Panc1 (cell line): ENCODE measurements at places on chromosomes 3 and 15.
A peak's percentile ranks its signal among the peaks of the same experiment; 100 is the strongest.

DNA sequence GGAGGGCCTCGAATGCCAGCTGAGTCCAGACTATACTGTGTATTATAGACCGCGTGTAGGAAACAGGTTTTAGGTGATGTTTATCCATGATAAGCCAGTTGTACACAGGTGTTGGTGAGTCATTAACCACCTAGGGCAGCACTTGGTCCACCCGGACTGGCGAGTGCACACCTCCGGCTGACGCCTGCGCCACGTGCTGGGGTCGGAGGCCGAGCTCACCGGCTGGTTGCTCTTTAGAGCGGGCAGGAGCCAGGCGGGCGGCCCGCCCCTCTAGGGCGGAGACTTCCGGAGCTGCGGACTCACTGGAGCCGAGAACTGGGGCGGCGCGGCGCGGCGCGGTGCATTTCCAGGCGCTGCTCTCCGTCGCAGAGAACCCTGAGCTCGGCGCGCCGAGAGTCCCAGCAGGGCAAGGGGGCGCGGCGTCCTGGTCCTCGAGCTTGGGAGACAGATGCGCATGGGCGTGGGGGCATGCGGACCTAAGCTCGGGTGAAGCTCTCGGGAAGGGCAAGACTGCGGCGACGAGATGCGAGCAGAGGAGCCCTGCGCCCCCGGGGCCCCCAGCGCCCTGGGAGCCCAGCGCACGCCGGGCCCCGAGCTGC is at the start of gene ESYT3:
Gene ESYT3, plus strand, starts transcription at position 341 of the 599 bp plus-strand sequence. Its CDS starts 183 bp downstream, at position 524.
- DNase-seq = no peak

DNA sequence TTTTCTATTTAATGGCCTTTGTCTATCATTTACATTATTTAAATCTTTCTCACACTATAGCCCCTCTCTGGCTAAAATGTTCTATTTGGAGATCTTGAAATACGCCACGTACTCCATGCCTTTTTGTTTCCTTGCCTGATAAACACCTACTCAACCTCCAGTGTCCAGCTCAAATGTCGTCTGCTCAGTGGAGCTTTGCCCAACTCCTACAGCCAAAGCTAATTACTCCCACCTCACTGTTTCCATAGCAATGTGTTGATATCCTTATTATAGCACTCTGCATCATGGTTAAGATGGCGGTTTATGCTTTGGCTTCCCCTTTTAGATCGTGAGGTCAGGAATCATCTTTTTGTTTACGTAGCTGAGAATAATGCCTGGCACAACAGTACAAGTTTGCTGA is 55.9 kb downstream of the NGLY1 start:
- no peak for DNase-seq

GRCh38 chr3:190424108-190424477 is 25.6 kb downstream of the TMEM207 start:
- no peak for DNase-seq

- DNase-seq = no peak
Observed at GRCh38 chr3:85571835-85572234, 613.0 kb downstream of the CADM2 start.

DNA sequence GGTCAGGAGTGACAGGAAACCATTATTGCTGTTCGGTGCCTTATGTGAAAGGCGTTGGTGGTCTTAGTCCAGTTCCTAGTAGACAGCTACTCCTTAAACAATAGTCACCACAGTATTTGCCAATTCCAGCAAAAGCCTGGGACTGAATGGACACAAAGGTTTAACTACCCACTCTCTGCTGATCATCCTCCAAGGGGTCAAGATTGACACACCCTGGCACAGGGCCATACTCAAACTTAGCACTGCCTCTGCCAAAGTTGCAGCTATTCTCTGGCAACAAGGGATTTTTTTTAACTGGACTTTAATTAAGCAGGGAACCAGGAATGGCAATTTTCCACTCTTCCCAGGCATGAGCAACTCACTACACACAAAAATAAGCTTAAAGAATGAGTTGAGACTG is 193.9 kb downstream of the NLGN1 start:
- no peak for DNase-seq

GRCh38 chr15:56344336-56344735 is 20.9 kb upstream of the TEX9 start:
- no peak for DNase-seq

GRCh38 chr15:88695101-88695500 is 56.3 kb downstream of the ISG20 start:
- no peak for DNase-seq

DNA sequence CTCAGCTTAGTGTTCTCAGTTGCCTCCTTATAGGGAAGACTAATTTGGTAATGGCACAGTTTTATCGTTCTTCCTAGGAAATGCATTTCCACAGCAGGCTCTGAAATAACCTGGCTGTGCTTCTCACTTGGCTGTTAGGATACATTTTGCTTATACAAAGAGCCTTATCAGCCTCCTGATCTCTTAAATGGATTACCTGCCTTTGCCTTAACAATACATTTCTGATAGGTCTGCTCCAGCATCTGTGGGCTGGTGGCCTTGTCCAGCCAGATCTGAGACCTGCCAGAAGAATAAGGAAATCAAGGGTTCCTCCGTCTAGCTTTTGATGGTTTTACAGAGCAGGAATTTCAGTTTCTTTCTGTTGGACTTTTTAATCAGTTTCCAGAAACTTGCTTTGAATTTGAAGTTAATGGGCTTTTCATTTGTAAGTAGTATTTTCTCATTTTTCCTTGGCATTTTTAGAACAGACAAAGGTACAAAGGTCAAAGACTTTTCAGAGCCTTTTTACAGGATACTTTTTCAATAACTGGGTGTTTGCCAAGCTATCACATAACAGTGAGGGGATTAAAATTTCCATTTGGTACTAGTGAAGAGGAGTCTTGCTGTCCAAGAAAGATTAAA is 116.3 kb downstream of the AKAP13 start:
- no peak for DNase-seq

DNA sequence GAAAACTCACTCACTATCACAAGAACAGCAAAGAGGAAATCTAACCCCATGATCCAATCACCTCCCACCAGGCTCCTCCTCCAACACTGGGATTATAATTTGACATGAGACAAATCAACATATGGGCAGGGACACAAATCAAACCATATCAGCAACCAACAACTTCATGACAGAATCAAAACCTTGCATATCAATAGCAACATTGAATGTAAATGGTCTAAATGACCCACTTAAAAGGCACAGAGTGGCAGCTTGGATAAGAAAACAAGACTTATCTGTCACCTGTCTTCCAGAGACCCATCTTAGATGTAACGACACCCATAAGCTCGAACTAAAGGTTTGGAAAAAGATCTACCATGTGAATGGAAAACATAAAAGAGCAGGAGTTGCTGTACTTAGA is 40.8 kb downstream of the HDGFL3 start:
- no peak for DNase-seq

DNA sequence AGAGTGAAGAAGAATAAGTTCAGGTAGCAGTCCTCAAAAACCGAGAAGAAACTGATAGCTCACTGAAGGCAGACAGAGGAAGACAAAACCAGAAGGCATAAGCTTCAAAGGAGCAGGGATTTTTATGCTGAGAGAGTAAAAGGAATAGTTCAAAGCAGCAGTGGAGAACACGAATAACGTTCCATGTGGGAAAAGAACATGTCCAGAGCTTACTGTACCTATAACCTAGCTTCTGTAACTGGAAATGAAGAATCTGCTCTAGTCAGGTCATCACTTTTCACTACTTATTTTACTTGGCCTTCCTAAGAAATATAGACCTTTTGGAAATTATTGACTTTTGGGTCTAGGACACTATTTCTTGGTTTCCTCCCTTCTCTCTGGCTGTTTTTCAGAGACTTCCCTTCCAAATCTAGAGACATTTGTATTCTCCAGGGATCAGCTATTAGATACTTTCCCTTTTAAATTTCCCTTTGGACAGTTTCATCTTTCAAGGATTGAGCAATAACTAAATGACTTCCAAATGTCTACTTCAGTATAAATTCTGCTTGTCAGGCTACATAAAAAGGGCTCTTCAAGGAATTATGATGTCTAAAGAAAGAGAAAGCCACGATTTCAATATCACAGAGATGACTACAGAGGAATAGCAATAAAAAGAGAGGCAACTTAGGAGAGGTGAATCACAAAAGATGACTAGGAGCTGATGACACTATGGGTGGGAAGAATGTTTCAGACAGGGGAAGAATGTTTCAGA is 46.7 kb downstream of the UBE3A start:
- no peak for DNase-seq

GRCh38 chr15:28125673-28126651 is 26.8 kb upstream of the OCA2 start:
- DNase-seq = peak; percentile 24

GRCh38 chr3:170911051-170911450 is 2.6 kb upstream of the EIF5A2 start:
- DNase-seq = no peak

DNA sequence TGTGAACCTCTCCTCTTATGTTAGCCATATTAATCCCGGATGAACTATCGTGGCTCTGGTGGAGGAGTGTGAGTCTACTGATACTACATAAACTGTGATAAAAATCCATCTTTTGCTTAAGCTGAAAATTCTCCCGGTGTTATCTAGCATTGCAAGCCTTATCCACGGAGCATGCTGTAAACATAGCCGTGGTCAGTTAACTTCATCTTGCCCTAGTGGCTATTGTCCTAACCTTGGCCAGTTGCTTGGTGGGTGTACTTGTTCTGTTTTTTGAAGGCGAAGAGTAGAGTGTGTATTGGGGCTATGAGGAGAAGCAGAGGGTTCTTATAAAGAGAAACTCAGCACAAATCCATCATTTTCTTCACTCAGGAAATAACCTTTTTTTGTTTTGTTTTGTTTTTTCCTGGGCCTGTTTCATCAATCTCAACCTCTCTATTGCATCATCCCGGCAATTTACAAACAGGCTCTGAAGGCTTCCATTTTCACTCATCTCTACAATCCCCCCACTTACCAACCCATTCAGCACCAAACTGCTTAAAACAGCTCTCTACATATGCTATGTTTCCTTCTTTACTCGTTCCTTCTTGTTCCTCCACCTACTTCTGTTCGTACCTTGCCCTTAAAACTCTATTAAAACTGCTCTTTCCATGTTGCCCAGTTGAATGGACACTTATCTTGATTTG is 135.5 kb upstream of the PTX3 start:
- DNase-seq = no peak

DNA sequence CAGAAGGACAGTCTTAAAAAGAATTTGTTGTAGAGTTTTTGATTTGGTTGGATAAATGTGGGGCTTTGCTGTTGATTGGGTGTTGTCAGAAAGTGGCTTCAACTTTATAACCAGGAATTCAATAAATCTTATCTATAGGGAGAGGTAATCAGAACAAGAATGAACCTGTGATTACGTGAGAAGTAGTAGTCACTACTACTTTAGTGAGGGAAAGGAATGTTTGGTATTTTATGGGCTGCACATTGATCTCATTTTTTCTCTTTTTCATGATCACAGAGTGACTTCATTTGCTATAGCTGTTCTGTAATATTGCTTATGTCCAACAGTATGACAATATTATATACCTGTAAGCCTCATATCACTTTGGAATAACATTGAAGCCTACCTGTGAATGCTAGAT is 485.2 kb upstream of the BCHE start:
- no peak for DNase-seq

DNA sequence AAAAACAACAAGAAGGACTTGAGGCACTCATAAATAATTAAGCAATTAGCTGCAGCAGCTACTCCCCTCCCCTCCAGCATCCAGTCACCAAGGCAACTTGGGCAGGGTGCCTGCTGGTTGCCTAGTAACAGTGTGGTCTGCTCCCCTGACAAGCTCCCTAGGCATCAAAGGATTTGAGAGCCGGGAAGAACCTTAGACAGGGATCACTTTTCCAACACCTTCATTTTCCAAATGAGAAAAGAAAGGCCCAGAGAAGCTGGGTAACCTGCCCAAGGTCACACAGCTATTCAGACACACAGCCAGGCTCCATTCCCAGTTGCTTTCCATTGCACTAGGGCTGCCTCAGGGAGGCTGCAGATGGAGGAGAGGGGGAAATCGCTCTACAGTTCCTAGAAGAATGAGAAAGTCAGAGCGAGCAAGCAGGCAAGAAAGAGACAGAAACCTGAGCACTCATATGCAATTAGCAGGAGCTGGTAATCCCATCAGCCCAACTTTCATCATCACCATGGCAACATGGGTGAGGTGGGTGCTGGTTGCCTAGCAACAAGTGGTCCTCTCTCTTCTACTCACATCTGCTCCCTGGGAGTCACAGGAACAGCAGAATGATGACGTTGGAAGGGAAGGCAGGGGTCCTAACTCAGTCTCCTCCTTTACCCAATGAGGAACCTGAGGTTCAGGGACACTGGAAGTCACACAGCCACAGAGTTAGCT is 3.6 kb upstream of the EIF4E3 start:
- no peak for DNase-seq

DNA sequence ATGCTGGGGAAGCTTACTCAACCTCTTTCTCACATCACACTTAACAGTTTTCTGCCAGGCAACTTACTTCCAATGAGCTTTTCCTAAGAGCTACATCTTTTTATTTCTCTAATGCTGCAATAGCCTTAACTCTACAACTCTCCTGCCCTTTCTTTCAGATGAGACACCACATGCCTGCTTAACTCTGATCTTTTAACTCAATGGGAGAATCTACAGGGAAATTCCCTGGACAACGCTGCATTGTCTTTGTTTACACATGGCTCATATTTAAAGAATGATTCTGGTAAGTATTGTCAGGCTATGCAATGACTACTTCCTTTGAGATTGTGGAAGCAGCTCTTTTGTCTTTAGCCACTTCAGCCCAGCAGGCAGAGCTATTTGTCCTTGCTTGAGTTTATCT is 353.1 kb upstream of the BCHE start:
- DNase-seq = no peak

GRCh38 chr3:186940967-186941366 is 10.6 kb downstream of the ST6GAL1 start:
- DNase-seq = no peak

DNA sequence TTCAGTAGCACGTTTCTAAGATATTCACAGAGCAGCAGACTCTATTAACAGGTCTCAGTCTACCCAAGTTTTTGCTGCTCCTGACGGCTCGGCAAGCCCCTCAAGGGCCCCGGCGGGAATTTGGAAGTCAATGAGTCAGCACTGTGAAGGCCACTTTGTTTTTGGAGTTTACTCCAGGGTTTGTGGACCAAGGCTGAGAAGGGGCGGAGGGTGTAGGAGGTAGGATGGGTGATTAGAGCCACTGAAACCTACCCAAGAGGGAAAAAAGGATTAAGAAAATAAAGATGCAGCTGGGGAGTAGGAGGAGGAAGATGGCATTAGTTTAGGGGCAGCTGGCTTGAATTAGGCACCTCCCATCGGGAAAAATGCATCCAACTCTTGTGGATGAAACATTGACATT is 87.6 kb downstream of the BDH1 start:
- no peak for DNase-seq
